ENCODE measurements at places on chromosomes 1 and 21. TPM values are rescaled to one million over a fixed set of nuclear protein-coding genes. Genes with fewer than 3 reads are reported as not detected.

The KCNN3 gene
- 4.8 TPM for total RNA-seq

DNA sequence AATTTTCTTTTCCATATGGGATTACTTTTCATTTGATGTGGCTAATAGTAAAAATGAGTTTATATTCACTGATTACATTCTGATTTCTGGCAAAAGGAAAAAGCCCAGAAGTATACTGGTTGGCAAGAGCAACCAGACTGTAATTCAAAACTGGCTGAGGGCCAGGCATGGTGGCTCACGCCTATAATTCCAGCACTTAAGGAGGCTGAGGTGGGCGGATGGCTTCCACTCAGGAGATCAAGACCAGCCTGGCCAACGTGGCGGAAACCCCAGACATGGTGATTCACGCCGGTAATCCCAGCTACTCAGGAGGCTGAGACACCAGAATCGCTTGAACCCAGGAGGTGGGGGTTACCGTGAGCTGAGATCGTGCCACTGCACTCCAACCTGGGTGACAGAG is 14.5 kb downstream of the SYT11 start:
- DNase-seq, result no peak

DNA sequence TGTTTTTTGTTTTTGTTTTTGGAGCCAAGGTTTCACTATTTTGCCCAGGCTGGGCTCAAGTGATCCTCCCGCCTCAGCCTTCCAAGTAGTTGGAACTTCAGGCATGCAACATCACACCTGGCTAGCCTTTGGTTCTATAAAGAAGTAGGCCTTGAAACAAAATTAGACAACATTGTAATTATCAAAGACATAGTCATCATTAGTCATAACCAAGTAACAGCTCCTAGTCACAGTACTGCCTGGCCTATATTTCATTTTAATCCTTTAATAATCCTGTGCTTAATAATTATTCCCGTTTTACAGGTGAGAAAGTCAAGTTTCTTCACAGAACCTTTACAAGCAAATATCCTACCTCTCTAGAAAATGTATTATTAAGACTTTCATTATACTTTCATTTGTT is 52.3 kb upstream of the TBX15 start:
- DNase-seq, result no peak

- DNase-seq, result no peak
Measured at GRCh38 chr1:64963466-64963865, 2.9 kb downstream of the JAK1 start.

The BATF3 gene
- total RNA-seq, result 1.8 TPM

Data from left ventricle myocardium inferior (tissue), 1 donor.